Stimulated activated CD8-positive, alpha-beta memory T cell treated with anti-CD3 and anti-CD28 coated beads, Interleukin-12 subunit alpha, Interleukin-12 subunit beta, amount 100 ng/mL, for 1 hour (primary cell): ENCODE measurements at places on chromosomes 4 and X.

GRCh38 chr4:52657292-52657617 lies 1.8 kb downstream of the USP46 start:
- DNase-seq, result no peak

GRCh38 chr4:47120783-47121182 lies 89.4 kb downstream of the GABRB1 start:
- DNase-seq, result no peak

DNA sequence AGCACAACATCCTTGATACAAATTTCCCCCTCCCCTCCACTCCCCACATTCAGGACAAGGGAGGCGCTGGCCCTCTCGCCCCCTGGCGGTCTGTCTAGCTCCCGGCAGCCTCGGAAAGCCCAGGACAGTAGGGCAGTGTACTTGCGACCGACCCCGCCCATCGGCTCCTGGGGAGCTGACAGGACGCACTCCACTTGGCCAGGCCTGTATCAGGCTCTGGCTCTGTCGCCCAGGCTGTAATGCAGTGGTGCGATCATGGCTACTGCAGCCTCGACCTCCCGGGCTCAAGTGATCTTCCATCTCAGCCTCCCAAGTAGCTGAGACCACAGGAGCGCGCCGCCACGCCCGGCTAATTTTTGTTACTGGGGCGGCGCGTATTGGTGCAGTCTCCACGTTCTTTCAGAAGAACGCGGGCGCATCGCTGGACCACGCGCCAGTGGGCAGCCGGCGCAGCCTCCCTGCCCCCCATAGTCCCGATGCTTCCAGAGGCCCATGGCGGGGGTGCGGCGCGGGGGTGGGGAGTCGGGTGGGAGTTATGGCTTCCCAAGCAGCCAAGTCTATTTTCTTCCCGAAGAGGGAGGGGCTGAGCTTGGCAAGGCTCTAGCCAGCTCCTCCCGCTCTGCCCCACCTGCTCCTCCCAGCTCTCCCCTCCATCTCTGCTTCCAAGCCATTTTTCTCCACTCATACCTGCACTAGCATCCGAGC lies 7.8 kb upstream of the AKAP14 start:
- peak; percentile 11 for DNase-seq

- DNase-seq, result no peak
Observed at GRCh38 chrX:134679221-134679620, 20.9 kb upstream of the PLAC1 start.

GRCh38 chr4:41686893-41687292 lies 61.6 kb downstream of the PHOX2B start:
- no peak for DNase-seq
